ENCODE measurements at places on chromosomes 12 and 14. TPM values are rescaled to one million over a fixed set of nuclear protein-coding genes. Genes with fewer than 3 reads are reported as not detected.

LRCOL1 gene
- not detected for total RNA-seq

FOXN4 gene
- total RNA-seq, result not detected

ADIPOR2 gene
- total RNA-seq, result 49.4 TPM

PKP2 gene
- 7.8 TPM for total RNA-seq

SLC10A1 gene
- total RNA-seq, result not detected

ARHGAP9 gene
- 3.5 TPM for total RNA-seq

PZP gene
- 0.13 TPM for total RNA-seq

C12orf60 gene
- total RNA-seq, result 2.1 TPM

PLEKHD1 gene
- total RNA-seq, result 0.04 TPM

CRIP1 gene
- total RNA-seq, result 14.0 TPM

SPATS2 gene
- 5.0 TPM for total RNA-seq

SLC15A5 gene
- not detected for total RNA-seq

PTMS gene
- total RNA-seq, result 104 TPM

TMPRSS12 gene
- not detected for total RNA-seq
